ENCODE measurements at places on chromosomes 11 and 22.
A peak's percentile ranks its signal among the peaks of the same experiment; 100 is the strongest.

DNA sequence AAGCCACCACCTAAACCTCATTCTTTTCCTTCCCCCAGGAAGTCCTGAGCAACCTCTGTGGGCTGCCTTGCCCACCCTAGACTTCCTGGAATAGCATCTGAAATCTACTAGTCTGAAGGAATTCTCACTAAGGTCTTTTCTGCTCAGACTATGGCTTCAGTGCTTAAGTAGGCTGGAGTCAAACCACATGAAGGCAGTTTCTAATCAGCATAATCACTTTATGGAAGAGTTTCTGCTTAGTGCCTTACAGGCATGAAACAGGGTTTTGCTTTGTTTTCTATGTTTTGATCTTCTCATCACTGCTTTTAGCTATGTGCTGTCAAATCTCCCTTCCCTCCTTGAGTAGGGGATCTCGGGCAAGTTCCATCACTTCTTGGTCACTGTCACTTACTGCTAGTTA lies 117.7 kb downstream of the WT1 start:
- DNase-seq, result no peak

DNA sequence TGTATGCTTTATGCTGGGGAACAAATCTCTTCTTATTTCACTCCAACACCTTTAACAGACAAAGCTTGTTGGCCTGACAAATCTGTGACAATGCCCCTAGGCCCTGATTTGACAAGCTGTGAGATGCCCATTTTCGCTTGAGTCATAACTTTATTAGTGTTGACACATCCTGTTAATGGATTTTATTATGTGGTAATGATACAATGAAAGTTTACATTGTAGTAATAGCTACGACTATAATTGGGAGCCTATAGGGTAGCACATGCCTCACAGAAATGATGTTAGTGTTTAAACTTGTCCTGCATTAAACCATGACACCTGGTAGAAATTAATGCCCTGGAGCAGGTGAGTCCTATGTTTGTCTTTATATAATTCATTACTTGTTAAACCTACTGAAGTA lies 3.3 kb upstream of the MMP10 start:
- DNase-seq, result no peak

DNA sequence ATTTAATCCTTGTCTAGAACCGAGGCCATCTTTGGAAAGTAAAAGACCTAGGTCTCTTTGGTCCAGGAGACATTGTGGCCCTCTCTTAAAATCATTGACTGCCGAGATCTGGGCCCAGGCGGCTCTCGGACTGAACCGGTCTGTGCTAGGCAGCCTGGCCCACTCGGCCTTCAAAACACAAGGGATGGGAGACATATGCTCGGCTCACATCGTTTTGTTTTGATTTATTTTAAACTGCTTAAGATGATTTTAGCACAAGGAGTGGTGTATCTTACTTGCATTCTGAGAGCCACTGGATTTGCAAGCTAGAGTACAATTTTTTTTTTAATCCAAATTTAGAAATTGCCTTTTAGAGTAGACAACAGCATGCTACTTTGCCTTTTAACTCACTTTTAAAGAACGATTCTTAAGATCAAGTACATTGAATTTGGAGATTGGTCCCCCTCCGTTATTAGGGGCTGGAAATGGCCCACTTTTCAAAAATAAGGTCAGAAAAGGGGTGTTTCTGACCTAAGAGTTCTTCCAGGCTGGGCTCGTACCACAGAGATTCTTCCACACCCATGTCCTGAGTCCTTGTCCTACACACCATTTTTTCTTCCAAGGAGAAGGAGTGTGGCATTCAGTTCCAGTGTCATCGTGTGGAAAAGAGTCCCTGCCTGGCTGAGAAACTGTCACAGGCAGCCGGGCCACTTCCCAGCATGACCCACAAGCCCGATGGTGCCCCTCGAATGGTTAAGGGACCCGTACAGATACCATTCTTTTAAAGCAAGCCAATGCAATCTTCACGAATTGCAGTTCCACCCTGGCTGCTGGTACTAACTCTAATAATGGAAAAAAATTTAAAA lies 80.5 kb upstream of the WNT7B start:
- DNase-seq, result no peak

DNA sequence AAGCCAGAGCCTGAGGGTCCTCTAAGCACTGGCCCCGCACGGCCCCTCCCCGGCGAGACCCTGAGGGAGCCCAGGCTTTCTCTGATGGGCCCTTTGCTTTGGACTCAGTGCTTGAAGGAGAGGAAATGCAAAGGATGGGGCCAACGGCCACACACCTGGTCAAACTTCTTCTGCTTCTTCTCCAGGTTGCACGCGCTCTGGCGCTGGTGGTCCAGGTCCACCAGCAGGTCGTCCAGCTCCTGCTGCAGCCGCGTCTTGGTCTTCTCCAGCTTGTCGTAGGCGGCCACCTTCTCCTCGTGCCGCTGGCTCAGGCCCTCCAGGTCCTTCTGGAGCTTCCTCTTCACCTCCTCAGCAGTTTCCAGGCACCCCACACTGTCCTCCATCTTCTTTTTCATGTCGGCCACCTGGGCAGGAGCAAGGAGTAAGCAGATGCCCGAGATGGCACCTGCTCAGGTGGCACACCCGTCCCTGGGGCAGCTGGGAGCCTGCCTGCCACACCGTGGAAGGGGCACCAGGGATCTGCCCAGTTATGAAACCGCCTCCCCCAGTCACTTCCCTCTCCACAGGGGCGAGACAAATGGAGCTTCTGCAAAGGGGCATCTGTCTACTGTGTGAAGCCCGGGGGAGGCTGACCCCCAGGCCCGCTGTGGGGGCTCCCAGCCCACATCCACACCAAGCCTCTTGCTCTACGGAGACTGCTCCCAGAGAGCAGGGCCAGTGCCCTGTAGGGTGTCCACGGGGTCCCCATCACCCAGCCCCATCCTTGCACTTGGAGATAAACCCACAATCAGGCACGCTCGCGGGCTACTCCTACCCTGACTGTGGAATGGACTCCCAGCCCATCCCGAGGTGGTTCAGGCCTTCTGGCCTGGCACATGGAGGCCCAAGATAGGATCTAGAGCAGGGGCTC lies 39.2 kb downstream of the APOL1 start:
- no peak for DNase-seq

DNA sequence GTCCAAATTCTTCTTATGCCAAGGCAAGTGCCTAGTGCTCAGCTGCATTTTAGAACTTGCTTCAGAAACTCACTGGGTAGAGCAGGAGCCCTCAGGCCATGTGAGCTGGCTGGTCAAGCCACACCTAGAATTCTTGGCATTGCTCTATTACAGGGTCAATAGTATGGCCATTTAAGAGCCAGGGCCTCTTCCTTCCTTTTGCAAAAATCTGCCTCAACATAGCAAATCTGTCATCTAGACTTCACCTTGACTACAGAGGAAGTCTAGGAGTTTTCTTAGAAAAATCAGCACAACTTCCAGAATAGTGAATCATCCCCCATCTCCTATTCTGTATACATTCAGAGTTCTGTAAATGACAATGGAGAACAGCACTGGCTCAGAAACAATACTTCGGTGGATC lies 112.0 kb upstream of the TTC12 start:
- no peak for DNase-seq

GRCh38 chr22:29806196-29806595 lies 31.9 kb downstream of the ASCC2 start:
- DNase-seq, result no peak

DNA sequence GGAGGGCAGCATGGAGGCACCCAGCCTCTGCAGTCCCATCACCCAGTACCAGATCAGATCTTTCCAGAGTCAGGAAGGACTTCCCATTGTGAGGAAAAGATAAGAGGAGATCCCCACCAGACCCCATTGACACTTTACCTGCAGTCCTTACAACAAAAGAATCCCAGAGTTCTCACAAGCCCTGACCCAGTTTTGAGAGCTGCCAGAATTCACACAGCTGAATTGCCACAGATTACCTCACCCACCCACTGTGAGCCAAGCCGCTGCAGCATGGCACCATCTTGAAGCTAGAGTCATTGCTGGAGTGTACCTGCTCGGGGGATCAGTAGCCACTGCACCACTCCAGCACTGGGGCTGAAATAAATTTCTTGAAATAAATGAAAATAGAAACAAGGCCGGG lies 91.8 kb upstream of the UBASH3B start:
- DNase-seq, result no peak

DNA sequence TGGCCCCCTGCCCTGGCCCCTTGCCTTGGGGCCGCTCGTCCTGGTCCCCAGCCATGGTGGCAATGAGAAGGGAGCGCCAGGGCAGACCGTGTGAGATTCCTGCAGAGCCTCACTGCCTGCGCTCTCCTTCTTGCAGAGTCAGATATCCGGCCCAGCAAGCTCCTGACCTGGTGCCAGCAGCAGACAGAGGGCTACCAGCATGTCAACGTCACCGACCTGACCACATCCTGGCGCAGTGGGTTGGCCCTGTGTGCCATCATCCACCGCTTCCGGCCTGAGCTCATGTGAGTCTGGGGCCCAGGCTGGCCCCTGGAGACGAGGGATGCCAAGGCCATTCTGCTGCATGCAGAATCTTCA lies 114.1 kb downstream of the MICAL2 start:
- peak; percentile 64 for DNase-seq

DNA sequence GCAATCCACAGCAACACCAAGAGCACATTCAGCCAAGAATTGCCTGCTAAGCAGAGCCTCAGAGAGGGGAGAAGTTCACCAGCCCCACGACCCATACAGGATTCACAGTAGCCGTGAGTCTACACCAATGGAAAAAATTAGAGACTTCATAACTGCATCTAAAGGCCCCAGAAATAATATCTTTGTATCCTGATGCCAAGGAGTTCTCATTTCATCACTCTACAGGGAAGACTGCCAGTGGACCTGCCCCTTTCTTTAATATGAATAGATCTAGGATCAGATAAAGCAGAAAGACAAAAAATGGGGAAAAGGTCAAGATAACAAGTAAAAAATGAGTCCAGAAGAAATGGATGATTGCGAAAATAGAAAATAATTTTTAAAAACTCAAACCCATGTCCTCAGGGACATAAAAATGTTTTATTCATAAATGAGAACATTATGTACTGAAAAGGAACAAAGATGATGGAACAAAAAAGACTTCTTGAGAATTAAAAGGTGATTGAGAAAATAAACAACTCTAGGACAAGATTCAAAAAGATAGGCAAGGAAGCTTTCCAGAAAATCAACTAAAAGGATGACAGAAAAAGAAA lies 9.5 kb downstream of the APOL3 start:
- DNase-seq, result no peak

DNA sequence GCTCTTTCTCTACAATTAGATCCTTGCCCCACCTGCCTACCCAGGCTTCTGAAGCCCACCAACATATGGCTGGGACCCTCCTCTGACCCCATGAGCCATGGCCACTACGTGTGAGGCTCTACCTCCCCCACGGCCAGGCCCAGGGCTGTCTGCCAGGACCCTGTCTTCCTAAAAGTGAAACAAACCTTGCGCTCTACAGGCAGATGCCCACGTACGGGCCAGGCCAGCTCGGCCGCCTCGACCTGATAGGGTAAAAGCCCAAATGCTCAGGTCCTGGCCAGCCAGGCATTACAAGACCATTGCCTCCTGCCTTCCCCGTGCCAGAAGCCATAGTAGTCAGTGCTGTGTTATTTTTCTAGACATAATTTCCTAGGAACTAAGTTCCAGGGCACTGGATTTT lies 1496.4 kb downstream of the BRD1 start:
- DNase-seq, result no peak

DNA sequence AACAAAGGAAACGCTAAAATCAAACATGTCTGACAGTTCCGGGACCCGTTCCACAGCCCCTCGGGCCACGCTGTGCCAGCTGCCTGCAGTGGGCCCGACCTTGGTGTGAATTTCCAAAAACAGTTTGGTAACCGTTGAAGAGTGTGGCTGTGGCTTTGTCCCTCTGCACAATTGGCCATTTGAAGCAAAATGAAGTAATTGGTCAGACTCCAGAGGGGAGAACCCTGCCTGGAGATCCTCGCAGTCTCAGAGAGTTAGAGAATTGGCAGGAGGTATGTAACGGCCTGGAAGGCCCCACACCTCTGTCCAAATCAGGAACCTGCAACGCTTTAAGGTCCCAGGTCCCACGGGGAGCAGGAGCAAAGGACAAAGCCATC lies 26.3 kb downstream of the TRMU start:
- DNase-seq, result no peak

- DNase-seq, result no peak
Measured at GRCh38 chr11:92882828-92883611, 86.4 kb upstream of the MTNR1B start.
